ENCODE measurements at places on chromosomes 5 and 9.

GRCh38 chr9:98323051-98323830 lies 67.8 kb upstream of the TBC1D2 start:
- DNase-seq: no peak

DNA sequence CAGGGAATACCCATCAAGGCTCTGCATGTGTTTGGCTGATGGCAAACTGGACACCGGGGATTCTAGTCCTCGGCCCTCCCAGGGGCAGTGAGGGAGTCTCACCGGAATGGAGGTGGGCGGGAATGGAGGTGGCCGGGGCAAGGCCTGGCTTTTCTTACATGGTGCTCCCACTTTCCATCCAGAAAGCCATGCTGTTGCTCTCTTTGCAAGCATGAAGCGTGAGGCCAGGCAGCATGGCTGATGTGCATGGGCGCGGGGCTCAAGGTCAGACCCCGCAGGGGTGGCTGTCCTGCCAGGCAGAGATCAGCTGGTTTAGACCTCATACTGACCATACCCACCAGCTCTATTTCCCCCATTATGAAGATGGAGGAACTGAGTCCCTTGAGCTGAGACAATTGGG lies 108.0 kb upstream of the PHYKPL start:
- no peak for DNase-seq

- DNase-seq: no peak
These were observed 34.0 kb upstream of the ADAMTS19 start for GRCh38 chr5:129426071-129426470.

- DNase-seq: no peak
These were observed 18.1 kb downstream of the TCF7 start for GRCh38 chr5:134132372-134133187.

DNA sequence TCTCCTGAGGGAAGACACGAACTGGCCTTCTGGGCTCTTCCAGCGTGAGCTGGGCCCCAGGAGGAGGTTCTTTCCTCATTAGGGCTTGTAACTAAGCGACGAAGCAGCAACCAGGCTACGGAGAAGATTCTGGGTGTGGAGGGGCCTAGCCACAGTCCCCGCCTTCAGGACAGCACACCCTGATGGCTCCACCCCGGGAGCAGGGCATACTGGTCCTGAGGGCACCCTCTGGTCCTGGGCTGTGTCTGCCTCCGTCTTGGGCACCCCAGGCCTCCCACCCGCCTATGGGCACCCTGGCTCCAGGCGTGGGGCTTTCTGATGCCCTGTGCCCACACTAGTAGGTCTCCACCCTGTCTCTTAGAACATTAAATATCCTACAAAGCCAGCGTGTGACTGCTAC lies 136.4 kb downstream of the OLFM1 start:
- DNase-seq: no peak

DNA sequence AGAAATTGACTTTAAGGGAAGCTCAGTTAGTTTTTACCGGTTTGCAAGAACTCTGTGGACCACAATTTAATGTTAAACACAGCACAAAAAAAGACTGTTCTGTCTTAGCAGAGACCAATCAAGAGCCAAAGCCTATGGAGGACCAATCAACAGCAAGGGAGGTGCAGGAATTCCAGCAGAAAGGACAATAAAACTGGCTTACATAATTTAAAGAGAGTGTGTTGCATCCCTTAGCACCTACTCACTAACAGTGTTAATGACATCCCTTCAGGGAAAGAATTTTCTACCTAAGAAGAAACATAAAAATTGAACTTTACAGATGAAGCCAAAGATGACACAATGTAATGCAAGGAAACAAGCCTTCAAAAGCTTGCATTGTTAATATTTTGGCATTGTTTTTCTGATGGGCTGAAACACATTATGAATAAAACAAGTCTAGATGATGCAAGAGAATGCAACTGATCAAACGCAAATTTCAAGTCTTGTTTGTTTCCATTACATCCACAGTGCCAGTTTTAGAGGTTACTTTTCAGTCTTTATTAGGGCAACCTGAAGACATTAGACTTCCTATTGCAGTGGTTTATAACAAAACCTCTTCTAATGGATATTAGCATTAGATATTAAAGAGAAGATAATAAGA lies 111.3 kb upstream of the FST start:
- no peak for DNase-seq

DNA sequence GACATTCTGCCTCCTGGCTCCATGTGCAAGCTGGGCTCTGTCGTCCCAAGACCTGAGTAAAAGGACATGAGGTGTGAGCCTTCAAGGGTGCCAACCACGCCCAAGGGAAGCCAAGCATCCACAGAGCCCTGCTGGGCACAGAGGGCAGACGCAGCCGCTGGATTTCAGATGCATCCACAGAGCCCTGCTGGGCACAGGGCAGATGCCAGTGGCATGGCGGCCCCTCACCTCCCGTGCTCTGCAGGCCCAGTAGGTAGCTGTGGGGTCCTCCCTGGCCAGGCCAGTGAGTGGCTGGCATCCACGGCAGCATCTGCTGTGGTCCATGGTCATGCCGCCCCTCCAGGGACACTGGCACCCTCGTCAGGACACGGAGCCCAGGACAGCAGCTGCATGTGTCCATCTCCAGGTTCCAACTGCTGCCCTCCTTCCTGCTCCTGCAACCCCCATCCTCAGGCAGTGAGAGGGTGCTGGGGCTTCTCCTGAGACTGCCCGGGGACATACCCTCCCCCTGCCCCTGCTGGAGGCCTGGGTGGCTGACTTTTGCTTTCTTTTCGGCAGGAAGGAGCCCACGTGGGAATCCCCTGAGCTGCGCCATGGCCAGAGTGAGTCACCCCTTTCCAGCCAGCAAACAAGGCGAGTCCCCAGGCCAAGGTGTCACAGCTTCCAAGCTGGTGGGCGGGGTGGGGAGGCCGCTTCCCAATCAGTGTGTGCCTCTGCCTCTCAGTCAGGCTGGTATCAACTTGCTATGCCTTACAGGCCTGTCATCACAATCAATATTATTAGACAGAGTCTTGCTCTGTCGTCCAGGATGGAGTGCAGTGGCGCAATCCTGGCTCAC lies 4.0 kb upstream of the TRAF2 start:
- DNase-seq: peak; percentile 32

GRCh38 chr9:90815183-90815943 lies 13.7 kb downstream of the SYK start:
- no peak for DNase-seq

Data from AG09309 (cell line).